ENCODE measurements at places on chromosomes 5 and 9.

DNA sequence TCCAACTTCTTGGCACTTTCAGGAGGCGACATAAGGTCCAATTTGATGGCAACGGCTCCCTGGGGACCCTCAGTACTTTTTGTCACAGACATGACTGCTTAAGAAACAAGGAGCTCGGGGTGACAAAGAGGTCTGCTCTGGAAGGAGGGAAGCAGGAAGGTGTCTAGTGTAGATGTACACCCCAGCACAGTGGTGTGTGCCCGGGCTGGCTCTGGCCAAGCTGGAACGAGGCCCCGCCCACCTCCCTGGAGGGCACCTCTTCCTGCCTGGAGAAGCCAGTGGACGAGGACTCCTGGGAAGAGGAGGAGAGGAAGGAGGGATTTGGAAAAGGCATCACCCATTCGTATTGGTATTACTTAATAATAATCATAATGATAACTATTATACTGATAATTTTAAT is at the start of gene SLC36A2:
SLC36A2 (minus strand) TSS at position 191 of the 400 bp plus-strand sequence; CDS start at position 92, 99 bp downstream.
- no peak for DNase-seq

- DNase-seq = peak; percentile 1
These were observed 1952.6 kb downstream of the MAT2B start for GRCh38 chr5:165457859-165458481.

DNA sequence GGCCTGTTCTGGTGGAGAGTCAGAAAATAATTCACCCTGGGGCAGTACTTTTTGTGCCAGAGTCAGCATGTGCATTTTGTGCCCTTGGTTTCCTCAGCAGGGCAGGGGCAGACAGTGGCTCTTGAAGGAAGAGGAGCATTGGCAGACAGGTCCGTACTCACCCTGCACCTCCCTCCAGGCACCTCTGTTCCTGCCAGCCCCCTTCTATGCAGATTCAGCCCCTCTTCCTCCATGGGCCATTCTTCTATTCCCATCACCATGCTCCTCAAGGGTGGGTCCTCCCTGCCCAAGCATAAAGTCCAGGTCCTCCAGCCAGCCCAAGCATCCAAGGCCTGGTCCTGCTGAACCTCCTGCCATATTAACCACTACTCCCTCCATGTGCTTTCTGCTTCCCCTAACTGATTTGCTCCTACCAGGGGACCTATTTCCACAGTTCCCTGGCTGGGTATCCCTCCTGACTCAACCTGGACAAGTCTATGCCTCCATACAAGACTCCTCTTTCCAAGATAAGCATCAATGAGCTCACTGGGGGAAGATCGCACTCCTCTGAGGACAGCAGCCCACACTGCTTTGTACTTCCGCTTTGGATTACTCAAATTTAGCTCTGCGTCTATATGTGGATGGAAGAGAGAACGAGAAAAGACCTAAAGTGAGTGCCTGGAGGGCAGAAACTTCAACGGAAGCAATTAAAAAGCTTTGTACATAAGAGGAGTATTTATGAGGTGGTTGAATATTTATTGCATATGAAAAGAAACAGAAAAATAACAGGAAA is 9.3 kb upstream of the ACSL6 start:
- peak; percentile 17 for DNase-seq

DNA sequence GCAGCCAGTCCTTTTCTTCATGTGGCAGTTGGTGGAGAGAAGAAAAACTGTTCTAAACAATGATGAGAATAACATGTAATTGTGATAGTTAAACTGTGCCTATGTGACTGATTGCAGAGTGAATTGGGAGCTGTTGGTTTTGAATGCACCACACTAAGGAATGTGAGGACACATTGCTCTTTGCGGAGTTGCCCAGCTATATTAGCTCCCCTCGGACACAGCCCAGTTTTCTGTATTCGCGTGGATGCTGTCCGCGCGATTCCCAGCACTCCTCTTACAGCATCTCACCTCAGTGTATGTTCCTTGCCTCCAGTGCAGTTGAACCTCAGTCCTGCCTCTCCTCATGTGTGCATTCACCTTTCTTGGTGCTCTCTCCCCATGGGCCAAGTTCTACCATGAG is 32.2 kb downstream of the TGFBI start:
- no peak for DNase-seq

DNA sequence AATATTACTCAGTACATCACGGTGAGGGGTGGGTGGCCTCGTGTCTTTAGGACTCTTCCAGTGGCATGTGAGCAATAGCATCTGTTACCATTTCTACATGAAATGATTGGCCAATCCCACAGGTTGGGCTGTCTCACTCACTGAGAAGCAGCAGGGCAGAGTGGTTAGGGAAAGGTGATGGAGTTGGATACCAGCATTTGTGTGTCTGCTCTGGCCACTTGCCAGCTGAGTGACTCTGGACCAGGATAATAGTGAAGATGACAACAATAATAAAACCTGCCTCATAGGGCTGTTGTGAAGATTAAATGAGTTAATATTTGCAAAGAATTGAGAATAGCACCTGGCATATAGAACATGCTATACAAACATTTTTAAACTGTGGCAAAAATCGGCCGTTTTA is 42.0 kb downstream of the IQGAP2 start:
- no peak for DNase-seq
